ENCODE measurements at places on chromosomes 1 and 21. TPM values are rescaled to one million over a fixed set of nuclear protein-coding genes. Genes with fewer than 3 reads are reported as not detected.

DNA sequence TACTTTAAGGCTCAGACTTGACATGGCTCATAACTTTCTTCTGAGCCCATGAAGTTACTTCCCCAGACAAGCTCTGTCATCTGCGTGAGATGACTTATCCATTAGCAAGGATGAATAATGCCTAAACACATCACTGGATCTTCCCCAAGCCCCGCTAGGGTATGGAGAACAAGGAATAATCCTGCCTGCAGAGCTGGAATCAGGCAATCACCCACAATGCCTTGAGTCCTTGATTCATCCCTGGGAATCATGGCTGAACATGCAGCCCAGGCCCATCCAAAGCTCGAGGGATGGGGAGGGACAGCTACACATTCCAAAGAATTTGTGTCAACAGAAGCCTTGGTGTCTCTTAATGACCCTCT, 131.7 kb downstream of the PSMG1 start:
- no peak for DNase-seq
- no peak overlapping the region for H3K27ac ChIP-seq

DNA sequence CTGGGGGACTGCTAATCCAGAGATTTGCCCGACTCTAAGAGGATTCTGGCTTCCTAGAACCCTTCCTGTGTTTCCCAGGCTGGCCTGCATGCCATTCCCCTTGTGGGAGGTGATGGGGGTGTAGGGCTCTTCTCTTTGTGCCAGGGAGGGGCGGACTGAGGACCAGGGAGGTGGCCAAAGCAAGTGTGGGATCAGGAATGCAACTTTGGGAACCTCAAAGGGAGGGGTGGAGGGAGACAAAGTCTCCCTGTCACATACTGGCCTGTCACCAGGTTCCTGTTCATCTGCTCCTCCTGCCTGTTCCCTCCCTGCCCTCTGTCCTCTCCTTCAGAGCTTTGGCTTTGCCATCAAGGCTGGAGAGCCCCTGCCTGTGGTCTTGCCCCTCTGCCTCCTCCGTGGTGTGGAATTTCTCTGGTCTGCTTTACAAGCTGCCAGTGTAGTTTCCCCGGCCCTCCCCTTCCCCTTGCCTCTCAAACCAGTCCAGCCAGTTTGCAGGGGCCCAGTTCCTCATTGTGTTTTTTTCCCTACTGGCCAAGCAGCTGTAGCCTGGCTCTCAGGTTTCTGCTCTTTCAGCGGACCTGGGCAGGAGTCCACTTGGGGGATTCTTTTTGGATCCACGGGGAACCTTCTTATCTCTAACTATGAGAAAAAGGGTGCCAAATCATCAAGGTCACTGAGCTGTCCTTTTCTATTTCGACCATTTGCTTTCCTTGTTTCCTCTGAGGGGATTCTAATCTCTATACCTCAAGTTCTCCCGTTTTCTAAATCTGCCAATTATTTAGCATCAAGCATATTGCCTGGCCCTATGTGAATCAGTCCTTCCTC, 1.8 kb downstream of the CGN start:
- peaks cover 26% of the 10 kb centered on the region for H3K4me1 ChIP-seq
- no peaks in the 10 kb centered on the region for H3K36me3 ChIP-seq

DNA sequence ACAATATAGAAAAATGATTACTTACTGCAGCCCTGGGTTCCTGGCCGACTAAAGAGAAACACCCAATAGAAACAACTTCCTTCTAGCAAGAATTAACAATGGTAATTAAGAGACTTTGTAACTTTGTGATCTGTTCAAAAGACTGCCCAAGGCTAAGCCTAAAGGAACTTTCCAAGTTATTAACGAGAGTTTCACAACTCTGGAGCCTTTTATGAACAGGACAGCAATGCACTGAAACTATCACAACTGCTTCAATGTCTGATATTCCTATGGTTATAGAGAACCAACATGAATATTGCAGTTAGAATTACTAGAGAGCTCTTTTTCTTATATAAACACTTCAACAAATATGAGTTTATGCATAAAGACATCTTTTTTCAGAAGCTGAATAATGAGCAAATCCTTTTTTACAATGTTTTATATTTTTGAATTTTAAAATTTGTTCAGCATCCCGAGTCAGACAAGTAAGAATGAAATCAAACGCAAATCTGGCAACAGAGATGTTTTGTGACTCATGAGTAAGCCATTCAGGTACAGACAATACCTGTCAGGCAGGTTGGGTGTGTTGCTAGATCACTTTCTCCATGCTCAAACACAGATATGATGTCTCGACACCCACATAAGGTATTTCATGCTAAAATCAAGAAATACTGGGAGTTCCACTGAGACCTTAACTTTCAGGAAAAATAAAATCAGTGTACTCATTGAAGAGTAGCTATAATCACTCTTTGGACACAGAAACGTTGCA, 22.2 kb upstream of the KCNJ15 start:
- no peak overlapping the region for H3K27ac ChIP-seq
- H3K36me3 ChIP-seq: no peaks in the 10 kb centered on the region
- no peaks in the 10 kb centered on the region for H3K27me3 ChIP-seq
- peak; percentile 66 for DNase-seq
- H3K4me1 ChIP-seq: peaks cover 8% of the 10 kb centered on the region

DNA sequence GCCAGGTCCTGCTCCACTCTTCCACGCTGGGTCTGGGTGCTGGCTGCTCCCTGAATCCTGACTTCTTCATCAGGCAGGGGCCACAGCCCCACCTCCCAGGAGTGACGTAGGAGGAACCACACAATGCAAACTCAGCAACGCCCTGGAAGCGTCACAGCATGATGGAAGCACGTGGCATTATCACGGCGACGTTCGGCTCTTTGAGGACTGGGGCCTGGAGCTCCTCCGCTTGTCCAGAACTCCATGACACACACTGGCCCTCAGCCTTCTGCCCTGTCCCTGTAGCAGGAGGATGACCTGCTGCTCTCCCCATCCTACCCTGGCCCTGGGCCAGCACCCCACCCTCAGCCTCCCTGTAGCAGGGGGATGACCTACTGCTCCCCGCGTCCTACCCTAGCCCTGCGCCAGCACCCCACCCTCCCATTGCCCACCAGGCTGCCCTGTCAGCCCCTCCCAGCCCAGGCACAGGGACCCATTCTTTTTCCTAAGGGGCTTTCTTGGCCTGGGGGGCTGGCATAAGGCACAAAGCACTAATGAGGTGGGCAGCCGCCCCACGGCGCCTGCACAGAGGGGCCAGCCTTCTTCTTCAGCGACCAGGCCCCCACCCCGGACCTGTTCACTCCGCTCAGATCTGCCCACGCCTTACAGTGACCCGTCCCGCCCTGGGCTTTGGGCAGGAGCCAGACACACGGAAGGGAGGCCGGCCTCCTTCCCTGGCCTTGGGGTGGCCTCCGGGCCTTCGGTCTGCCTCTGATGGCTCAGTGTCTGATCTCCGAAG, 65.7 kb downstream of the DHRS3 start:
- peaks cover 48% of the 10 kb centered on the region for H3K4me1 ChIP-seq
- peak; percentile 65 for DNase-seq
- H3K4me3 ChIP-seq: no peak overlapping the region
- no peaks in the 10 kb centered on the region for H3K36me3 ChIP-seq

GRCh38 chr1:14217384-14217783, 381.1 kb upstream of the KAZN start:
- no peaks in the 10 kb centered on the region for H3K4me1 ChIP-seq
- no peak overlapping the region for H3K4me3 ChIP-seq
- DNase-seq: no peak
- no peaks in the 10 kb centered on the region for H3K36me3 ChIP-seq
- no peak overlapping the region for H3K27ac ChIP-seq

DNA sequence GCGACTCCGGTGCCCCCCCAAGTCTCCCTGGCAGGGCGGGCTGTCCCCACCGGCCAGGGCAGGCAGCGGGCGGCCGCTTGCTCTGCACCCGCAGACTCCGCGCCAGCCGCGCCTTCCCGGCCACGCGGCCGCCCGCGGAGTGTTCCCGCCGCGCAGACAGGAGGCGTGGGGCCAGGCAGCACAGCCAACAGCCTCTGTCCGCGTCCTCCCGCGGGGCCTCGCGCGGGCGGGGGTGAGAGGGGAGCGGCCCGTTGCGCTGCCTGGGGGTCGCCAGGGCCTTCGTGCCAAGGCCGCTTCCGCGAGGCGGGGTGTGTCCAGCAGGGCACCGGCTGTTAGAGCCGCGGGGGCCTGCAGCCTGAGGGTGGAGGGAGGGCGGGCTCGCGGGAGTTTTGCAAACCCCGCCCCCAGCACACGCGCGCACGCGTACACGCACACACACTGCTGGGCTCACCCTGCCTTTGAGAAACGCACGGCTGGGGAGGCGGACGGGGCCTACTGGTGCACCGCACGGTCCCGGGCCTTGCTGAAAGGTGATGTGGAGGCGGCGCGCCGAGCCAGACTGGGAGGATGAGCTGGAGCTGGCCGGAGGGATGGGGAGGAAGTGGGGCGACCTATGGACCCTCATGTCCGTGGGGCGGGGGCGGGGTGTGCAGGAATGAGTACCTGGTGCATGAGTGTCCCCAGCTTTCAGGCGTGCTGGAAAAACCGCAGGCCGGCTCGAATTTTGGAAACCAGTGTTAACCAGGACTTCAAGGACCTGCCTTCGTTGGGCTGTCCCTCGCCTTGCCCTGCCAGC, 41.5 kb downstream of the KIAA1614 start:
- peaks cover 5% of the 10 kb centered on the region for H3K36me3 ChIP-seq
- H3K4me3 ChIP-seq: peak overlapping the region; percentile 67
- H3K27me3 ChIP-seq: no peaks in the 10 kb centered on the region
- no peak overlapping the region for H3K27ac ChIP-seq
- H3K4me1 ChIP-seq: peaks cover 12% of the 10 kb centered on the region

GRCh38 chr1:156547982-156548381, 24.4 kb downstream of the IQGAP3 start:
- no peak overlapping the region for H3K27ac ChIP-seq
- DNase-seq: no peak
- H3K4me1 ChIP-seq: no peaks in the 10 kb centered on the region
- H3K27me3 ChIP-seq: no peaks in the 10 kb centered on the region

DNA sequence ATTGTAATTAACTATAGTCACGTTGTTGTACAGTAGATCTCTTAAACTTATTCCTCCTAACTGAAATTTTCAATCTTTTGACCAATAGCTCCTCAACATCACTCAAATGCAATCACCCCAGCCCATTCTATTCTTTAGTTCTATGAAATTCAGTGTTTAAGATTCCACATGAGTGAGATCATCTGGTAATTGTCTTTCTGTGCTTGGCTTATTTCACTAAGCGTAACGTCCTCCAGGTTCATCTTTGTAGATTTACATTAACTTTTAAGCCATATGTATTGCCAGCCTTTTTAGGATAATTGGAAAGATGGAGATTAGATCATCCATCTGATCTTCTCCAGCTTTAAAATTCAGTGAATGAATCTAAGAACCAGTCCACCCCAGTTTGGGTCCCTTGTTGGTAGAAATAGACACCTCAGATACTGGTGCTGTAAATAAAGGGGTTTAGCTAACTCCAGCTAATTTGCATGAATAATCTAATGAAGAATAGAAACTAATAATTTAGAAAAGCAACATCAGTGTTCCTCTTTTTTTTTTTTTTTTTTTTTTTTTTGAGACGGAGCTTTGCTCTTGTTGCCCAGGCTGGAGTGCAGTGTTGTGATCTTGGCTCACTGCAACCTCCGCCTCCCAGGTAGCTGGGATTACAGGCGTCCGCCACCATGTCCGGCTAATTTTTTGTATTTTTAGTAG, 7.0 kb downstream of the S100A10 start:
- peaks cover 73% of the 10 kb centered on the region for H3K4me1 ChIP-seq
- peaks cover 45% of the 10 kb centered on the region for H3K36me3 ChIP-seq
- H3K4me3 ChIP-seq: no peak overlapping the region
- H3K27me3 ChIP-seq: no peaks in the 10 kb centered on the region

DNA sequence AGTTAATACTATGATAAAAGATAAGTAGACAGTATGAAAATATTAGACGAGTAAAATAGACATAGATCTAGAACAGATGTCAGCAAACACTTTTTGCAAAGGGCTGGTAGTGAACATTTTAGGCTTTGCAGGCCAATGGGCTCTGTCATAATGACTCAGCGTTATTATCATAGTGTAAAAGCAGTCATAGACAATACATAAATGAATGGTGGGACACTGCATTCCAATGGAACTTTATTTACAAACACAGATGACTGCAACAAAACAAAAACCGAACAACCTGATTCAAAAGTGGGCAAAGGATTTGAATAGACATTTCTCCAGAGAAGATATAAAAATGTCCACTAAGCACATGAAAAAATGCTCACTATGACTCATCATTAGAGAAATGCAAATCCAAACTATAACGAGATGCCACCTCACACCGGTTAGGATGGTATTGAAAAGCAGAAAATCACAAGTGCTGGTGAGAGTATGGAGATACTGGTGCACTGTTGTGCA, 7.3 kb downstream of the GSTM5 start:
- no peaks in the 10 kb centered on the region for H3K27me3 ChIP-seq
- no peak overlapping the region for H3K4me3 ChIP-seq
- H3K27ac ChIP-seq: no peak overlapping the region
- no peaks in the 10 kb centered on the region for H3K36me3 ChIP-seq

- H3K27me3 ChIP-seq: no peaks in the 10 kb centered on the region
- no peaks in the 10 kb centered on the region for H3K4me1 ChIP-seq
- no peak for DNase-seq
- H3K36me3 ChIP-seq: no peaks in the 10 kb centered on the region
- no peak overlapping the region for H3K27ac ChIP-seq
Observed at GRCh38 chr1:172117800-172118199, 276.5 kb downstream of the DNM3 start.

DNA sequence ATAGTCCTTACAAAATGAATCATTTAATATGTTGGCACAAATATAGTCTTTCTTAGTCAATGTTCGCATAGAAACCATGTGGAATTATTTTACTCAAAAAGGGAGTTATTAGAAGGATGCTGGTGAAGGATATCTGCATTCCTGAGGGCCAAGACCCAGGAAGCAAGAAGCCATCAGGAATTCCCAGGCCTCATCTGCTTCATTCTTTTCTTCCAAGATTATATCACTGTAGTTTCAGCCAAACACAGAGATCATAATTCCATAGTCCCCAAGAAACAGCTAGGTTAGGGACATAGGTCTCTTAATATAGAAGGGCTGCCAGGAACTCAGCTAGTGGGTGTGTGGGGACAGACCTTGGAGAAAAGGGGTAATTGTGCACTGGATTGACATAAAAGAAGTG, 28.6 kb upstream of the DISC1 start:
- no peak for DNase-seq
- H3K36me3 ChIP-seq: no peaks in the 10 kb centered on the region
- H3K4me3 ChIP-seq: no peak overlapping the region
- no peaks in the 10 kb centered on the region for H3K4me1 ChIP-seq
- H3K27ac ChIP-seq: no peak overlapping the region
- no peaks in the 10 kb centered on the region for H3K27me3 ChIP-seq

GRCh38 chr1:206778031-206778430, 5.7 kb upstream of the IL10 start:
- H3K36me3 ChIP-seq: no peaks in the 10 kb centered on the region
- no peaks in the 10 kb centered on the region for H3K27me3 ChIP-seq
- DNase-seq: no peak
- H3K4me3 ChIP-seq: no peak overlapping the region
- H3K4me1 ChIP-seq: no peaks in the 10 kb centered on the region
- no peak overlapping the region for H3K27ac ChIP-seq

- no peak overlapping the region for H3K27ac ChIP-seq
- no peak overlapping the region for H3K4me3 ChIP-seq
- DNase-seq: no peak
- no peaks in the 10 kb centered on the region for H3K36me3 ChIP-seq
- no peaks in the 10 kb centered on the region for H3K4me1 ChIP-seq
Observed at GRCh38 chr21:16563116-16563515, 833.3 kb downstream of the USP25 start.

GRCh38 chr1:108815566-108815965, 41.3 kb downstream of the AKNAD1 start:
- H3K27me3 ChIP-seq: no peaks in the 10 kb centered on the region
- DNase-seq: no peak
- peak overlapping the region; percentile 3 for H3K27ac ChIP-seq
- H3K36me3 ChIP-seq: peaks cover 5% of the 10 kb centered on the region

Gene NFASC
- 9.3 TPM for total RNA-seq

Gene CLCNKB
- total RNA-seq: 9.4 TPM

Gene JAM2
- 7.8 TPM for total RNA-seq

Gene KRTAP22-1
- not detected for total RNA-seq

Gene TTC3
- total RNA-seq: 82.6 TPM

Gene RIMKLA
- 5.2 TPM for total RNA-seq

Gene SERINC2
- total RNA-seq: 32.3 TPM

Gene RBP7
- total RNA-seq: 4.3 TPM
